Stomach (tissue), 19 donors: ENCODE measurements at places on chromosomes 6 and 20. TPM values are rescaled to one million over a fixed set of nuclear protein-coding genes. Genes with fewer than 3 reads are reported as not detected.

DNA sequence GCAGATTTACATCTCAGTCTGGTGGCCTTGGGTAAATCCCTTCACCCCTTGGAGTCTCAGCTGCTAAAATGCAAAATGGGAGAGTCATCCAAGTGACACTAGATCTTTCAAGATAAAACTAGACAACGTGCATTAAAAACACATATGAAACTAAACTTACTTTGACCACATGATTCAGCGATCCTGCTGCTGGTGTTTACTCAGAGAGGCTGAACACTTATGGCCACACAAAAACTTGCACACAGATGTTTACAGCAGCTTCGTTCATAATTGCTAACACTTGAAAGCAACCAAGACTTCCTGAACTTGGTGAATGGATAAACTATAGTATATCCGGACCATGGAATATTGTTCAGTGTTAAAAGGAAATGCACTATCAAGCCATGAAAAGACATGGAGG lies 55.3 kb upstream of the GPR6 start:
- no peak overlapping the region for H3K4me3 ChIP-seq
- H3K36me3 ChIP-seq: no peaks in the 10 kb centered on the region
- no peak for DNase-seq
- H3K4me1 ChIP-seq: no peaks in the 10 kb centered on the region
- no peaks in the 10 kb centered on the region for H3K27me3 ChIP-seq
- no peak overlapping the region for H3K27ac ChIP-seq

DNA sequence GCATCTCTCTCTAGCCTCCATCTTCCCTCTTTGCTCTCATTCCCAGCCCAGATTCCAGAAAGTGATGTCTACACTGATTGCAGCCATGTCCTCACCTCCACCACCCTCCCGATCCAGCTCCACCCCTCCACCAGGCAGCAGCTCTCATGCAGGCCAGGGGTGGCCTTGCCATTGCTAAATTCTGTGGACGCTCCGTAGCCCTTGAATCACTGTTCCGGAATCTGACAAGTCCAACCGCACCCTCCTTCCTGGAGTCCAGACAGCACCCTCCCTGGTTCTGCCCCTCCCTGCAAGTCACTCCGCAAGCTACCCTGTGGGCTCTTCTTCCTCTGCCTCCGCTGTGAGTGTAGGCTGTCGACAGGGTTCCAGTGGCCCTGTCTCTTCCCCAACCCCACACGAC lies 26.2 kb downstream of the TNXB start:
- H3K36me3 ChIP-seq: no peaks in the 10 kb centered on the region
- H3K27ac ChIP-seq: peak overlapping the region; percentile 77
- H3K4me1 ChIP-seq: peaks cover 26% of the 10 kb centered on the region
- H3K4me3 ChIP-seq: no peak overlapping the region
- no peak for DNase-seq

- H3K27ac ChIP-seq: no peak overlapping the region
- H3K36me3 ChIP-seq: peaks cover 40% of the 10 kb centered on the region
- peaks cover 42% of the 10 kb centered on the region for H3K4me1 ChIP-seq
- DNase-seq: no peak
- no peak overlapping the region for H3K4me3 ChIP-seq
These were observed 2.5 kb upstream of the OGFR start for GRCh38 chr20:62802026-62802712.

DNA sequence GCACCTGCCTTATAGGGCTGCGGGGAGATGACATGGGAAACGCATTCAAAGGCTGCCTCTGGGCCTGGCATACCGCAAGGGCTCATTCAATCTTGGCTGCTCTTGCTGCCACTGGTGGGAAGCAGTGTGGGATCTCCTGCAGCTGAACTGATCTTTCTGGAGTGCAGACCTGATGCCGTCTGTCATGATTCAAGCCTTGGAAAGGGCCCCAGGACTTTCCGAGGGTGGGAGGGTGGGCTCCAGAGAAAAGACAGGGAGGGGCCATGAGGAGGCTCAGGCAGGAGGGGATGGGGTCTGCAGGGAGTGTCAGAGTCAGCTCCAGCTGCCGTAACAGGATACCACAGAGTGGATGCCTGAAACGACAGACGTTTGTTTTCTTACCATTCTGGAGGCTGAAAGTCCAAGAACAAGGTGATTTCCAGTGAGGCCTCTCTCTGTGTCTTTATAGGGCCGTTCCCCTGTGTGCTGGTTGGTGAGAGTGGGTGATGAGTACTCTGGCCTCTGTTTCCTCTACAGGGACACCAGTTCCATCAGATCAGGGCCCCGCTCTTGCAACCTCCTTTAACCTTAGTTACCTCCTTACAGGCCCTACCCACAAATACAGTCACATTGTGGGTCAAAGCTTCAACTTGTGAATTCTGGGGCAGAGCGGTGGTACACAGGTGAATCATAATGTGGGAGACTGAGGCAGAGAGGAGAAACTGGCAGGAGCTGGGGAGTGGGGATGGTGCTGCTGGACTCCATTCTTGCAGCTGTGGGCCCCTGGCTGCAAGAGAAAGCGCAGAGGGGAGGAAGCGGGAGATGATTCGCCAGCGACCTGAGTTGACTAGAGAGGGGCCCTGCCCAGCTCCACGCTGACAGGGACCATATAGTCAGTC lies 148.4 kb downstream of the SYCP2 start:
- DNase-seq: no peak
- H3K27me3 ChIP-seq: no peaks in the 10 kb centered on the region
- no peak overlapping the region for H3K27ac ChIP-seq
- no peaks in the 10 kb centered on the region for H3K4me1 ChIP-seq

GRCh38 chr20:54623991-54624569 lies 148.7 kb downstream of the DOK5 start:
- H3K27me3 ChIP-seq: no peaks in the 10 kb centered on the region
- no peak overlapping the region for H3K27ac ChIP-seq
- peaks cover 20% of the 10 kb centered on the region for H3K4me1 ChIP-seq
- H3K4me3 ChIP-seq: no peak overlapping the region

GRCh38 chr20:30286157-30286556 lies 971.3 kb upstream of the DEFB115 start:
- H3K27me3 ChIP-seq: no peaks in the 10 kb centered on the region
- peak; percentile 40 for DNase-seq
- no peaks in the 10 kb centered on the region for H3K36me3 ChIP-seq
- peak overlapping the region; percentile 79 for H3K27ac ChIP-seq
- no peaks in the 10 kb centered on the region for H3K4me1 ChIP-seq

- no peaks in the 10 kb centered on the region for H3K36me3 ChIP-seq
- H3K27me3 ChIP-seq: peaks cover 5% of the 10 kb centered on the region
These were observed 158.7 kb upstream of the PDE10A start for GRCh38 chr6:165821754-165822153.

GRCh38 chr6:131258816-131259476 lies 123.7 kb downstream of the AKAP7 start:
- no peaks in the 10 kb centered on the region for H3K27me3 ChIP-seq
- H3K27ac ChIP-seq: no peak overlapping the region
- H3K4me1 ChIP-seq: peaks cover 17% of the 10 kb centered on the region
- H3K4me3 ChIP-seq: no peak overlapping the region
- peak; percentile 17 for DNase-seq

DNA sequence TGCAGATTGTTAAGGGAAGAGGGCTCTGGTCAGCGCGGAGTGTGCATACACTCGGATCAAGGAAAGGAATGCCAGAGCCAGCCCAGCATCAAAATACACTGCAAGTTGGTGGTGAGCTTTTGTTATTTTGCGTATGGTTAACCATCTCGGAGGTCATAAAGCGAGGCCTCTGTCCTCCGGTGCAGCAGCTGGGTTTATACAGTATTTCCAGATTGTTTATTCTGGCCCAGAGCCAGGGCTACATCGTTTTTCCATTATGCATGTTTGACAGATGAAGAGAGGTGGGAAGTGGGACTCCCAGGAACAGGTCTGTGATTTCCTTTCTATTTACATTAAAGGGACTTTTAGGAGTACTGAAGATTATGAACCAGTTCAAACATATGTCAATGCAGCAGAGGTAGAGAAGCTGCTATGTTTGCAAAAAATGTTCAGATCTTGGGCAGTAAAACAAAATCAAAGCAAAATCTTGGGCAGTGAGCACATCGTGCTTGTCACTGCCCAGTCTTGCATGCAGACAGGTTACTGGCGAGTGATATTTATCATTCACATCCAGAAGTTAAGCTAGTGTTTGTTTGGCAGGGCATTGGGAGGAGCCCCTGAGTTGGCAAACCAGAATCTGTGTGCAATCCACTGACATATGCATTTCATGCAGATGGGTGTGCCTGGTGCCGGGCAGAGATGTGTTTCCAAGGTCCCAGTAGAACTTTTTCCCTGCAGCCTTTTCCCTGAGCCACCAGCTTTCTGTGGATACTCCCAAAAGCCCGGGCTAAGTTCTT lies 256.3 kb upstream of the TAB2 start:
- no peak overlapping the region for H3K4me3 ChIP-seq
- H3K27me3 ChIP-seq: no peaks in the 10 kb centered on the region
- peak; percentile 50 for DNase-seq
- no peak overlapping the region for H3K27ac ChIP-seq
- no peaks in the 10 kb centered on the region for H3K36me3 ChIP-seq

DNA sequence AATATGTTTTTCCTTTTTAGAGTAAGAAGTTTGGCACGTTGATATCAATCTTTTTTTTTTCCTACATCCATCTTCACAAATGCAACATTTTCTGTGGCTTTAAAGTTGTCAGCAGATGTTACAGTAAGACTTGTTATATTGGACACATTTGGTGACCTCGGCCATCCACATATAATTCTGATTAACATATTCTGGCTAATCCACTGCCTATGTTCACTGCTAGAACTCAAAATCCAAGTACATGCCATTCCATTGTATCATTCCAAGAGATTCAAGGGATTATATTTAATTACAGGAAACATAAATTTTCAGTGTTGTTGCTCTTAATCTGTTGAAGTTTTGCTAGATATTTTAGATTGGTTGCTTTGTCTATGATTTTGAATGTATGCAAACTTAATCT lies 367.6 kb downstream of the TENT5A start:
- H3K27me3 ChIP-seq: no peaks in the 10 kb centered on the region
- no peaks in the 10 kb centered on the region for H3K36me3 ChIP-seq
- H3K4me3 ChIP-seq: no peak overlapping the region
- no peak for DNase-seq
- H3K27ac ChIP-seq: no peak overlapping the region
- no peaks in the 10 kb centered on the region for H3K4me1 ChIP-seq

GRCh38 chr6:35168461-35168861 lies 27.3 kb upstream of the TCP11 start:
- no peaks in the 10 kb centered on the region for H3K36me3 ChIP-seq
- DNase-seq: no peak
- H3K4me3 ChIP-seq: no peak overlapping the region

GRCh38 chr20:58512808-58513552 lies 2.2 kb downstream of the APCDD1L start:
- no peaks in the 10 kb centered on the region for H3K36me3 ChIP-seq
- no peak overlapping the region for H3K4me3 ChIP-seq

DNA sequence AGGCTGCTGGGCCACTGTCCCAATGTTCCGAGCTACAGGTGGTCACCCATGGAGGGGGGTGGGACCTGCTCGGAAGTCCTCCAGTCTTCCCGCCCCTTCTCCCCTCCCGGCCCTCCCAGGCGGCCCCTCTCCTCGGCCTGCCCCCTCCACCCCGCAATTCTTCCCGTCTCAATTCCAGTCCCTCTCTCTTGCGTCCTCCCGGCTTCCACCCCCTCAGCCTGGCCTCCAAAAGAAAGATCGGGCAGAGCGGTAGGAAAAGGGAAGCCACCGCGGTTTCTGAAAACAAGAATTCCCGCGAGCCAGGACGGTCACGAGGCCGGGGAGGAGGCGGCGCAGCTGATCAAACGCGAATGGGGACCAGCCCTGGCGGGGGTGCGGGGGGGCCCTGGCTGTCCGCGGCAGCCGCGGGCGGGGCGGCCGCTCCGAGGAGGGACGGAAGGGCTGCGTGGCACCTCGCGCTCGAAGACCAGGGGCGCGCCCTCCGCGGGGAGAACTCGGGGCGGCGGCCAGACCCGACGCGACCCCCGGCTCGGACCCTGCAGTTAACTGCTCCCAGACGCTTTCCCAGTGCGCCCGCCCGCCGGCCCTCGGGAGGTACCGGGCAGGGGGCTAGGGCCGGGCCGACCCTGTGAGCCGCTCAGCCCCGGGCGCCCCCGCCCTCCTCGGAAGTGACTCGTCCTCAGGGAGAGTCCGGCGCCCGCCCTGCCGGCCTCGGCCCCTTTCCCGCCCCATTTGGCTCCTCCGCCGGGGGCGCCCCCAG lies 1.0 kb downstream of the PXDC1 start:
- peak; percentile 93 for DNase-seq
- peaks cover 22% of the 10 kb centered on the region for H3K27me3 ChIP-seq
- H3K4me3 ChIP-seq: peak overlapping the region; percentile 76
- peak overlapping the region; percentile 94 for H3K27ac ChIP-seq
- H3K4me1 ChIP-seq: peaks cover 64% of the 10 kb centered on the region

- H3K27me3 ChIP-seq: no peaks in the 10 kb centered on the region
- H3K4me1 ChIP-seq: no peaks in the 10 kb centered on the region
- H3K36me3 ChIP-seq: no peaks in the 10 kb centered on the region
- H3K4me3 ChIP-seq: no peak overlapping the region
- DNase-seq: no peak
These were observed 25.0 kb downstream of the IL22RA2 start for GRCh38 chr6:137148306-137149034.

- DNase-seq: no peak
- no peak overlapping the region for H3K4me3 ChIP-seq
These were observed 87.7 kb downstream of the ME1 start for GRCh38 chr6:83343121-83343520.

DNA sequence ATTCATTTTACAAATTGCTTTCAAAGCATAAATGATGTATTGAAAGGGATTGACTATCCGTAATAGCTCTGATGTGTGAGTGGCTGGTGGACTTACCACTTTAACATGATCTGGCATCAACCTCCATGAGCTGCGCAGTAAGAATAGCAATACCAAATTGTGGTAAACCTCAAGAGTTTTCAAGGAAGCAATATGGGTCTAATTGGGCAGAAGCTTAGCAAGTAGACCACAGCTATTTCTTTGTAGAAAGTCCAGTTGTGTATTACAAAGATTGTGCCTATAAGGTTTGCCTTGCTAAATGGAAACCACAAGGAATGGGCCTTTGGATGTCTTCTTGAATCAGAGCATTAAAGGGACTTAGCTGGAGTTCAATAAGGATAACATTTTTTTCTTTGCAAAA lies 736.6 kb downstream of the KIF16B start:
- H3K36me3 ChIP-seq: no peaks in the 10 kb centered on the region
- H3K27ac ChIP-seq: no peak overlapping the region
- H3K27me3 ChIP-seq: no peaks in the 10 kb centered on the region
- no peak overlapping the region for H3K4me3 ChIP-seq

DNA sequence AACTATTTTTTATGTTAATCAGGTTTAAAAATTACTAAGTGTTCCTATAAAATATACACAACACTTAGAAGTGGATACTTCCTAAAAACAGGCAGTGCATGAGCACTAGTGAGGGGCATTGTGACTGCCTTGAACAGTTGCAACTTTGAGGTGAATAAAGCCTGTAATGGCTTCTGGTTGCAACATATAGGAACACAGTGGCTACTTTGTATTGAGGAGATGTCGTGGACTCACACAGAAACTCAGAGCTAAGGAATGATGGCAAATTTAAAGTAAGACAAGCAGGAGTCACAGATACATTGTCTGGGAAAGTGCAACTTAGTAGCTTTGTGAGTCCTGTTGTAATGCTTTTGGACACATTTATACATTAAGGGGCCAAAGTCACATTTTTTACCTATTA lies 861 bp upstream of the HLA-A start:
- H3K4me3 ChIP-seq: peak overlapping the region; percentile 47
- no peak for DNase-seq
- no peak overlapping the region for H3K27ac ChIP-seq
- peaks cover 22% of the 10 kb centered on the region for H3K36me3 ChIP-seq

STMND1 gene
- total RNA-seq: not detected

POM121L2 gene
- not detected for total RNA-seq

TP53TG5 gene
- not detected for total RNA-seq

GNMT gene
- not detected for total RNA-seq

PHF20 gene
- 96.9 TPM for total RNA-seq

VNN1 gene
- not detected for total RNA-seq

NINL gene
- total RNA-seq: 12.8 TPM

PTCRA gene
- total RNA-seq: not detected

CPNE5 gene
- 15.9 TPM for total RNA-seq

PNLDC1 gene
- not detected for total RNA-seq

COL9A3 gene
- total RNA-seq: 2.3 TPM

LY6G5C gene
- total RNA-seq: not detected
